Mesendoderm (in vitro differentiated cells): ENCODE measurements at places on chromosomes 7 and 10.

- no peaks in the 10 kb centered on the region for H3K27me3 ChIP-seq
- no peaks in the 10 kb centered on the region for H3K36me3 ChIP-seq
- H3K27ac ChIP-seq: no peak overlapping the region
Observed at GRCh38 chr10:128026615-128027300, 99.5 kb downstream of the MKI67 start.

DNA sequence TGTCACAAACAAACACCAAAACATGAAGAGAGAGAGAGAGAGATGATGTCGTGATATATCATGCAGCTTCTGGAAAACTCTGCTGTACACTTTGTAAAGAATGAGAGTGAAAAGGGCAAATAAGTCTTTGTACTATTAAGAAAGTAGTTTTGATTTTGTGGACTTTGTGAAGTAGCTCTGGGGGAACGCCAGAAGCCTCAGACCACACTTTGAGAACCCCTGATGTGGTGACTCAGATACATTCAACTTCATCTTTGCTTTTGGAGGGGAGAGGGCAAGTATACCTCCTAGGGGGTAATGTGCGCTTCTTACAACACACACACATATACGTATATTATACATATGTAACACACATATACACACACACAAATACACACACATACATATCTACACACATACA lies 84.3 kb downstream of the GALNT17 start:
- no peaks in the 10 kb centered on the region for H3K27me3 ChIP-seq
- no peak for DNase-seq
- H3K36me3 ChIP-seq: peaks cover 2% of the 10 kb centered on the region
- H3K27ac ChIP-seq: no peak overlapping the region
- no peaks in the 10 kb centered on the region for H3K4me1 ChIP-seq
- H3K4me3 ChIP-seq: no peak overlapping the region

GRCh38 chr10:101965075-101965765 lies 90.8 kb downstream of the ARMH3 start:
- H3K27ac ChIP-seq: no peak overlapping the region
- H3K36me3 ChIP-seq: no peaks in the 10 kb centered on the region
- no peak for DNase-seq
- H3K4me3 ChIP-seq: no peak overlapping the region
- H3K27me3 ChIP-seq: no peaks in the 10 kb centered on the region

GRCh38 chr7:72709909-72710308 lies 118.1 kb downstream of the TYW1B start:
- no peaks in the 10 kb centered on the region for H3K4me1 ChIP-seq
- DNase-seq: no peak
- H3K27ac ChIP-seq: no peak overlapping the region
- no peak overlapping the region for H3K4me3 ChIP-seq

DNA sequence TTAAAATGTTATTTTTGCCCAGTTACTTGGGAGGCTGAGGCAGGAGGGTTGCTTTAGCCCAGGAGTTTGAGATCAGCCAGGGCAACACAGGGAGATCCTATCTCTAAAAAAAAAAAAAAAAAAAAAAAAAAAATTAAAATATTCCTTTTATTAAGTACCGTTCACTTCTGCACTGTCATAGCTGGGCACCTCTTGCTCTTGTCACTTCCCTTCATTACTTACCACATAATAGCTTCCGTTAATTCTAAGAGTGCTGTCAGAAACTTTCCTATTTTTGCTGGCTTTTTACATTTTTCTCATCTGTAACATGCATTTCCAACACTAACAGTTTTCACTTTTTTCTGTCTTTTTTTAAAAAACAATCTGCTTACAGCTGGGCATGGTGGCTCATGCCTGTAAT lies 132.9 kb downstream of the PIP4K2A start:
- no peak overlapping the region for H3K4me3 ChIP-seq
- no peaks in the 10 kb centered on the region for H3K4me1 ChIP-seq
- no peaks in the 10 kb centered on the region for H3K27me3 ChIP-seq
- DNase-seq: no peak
- no peak overlapping the region for H3K27ac ChIP-seq

DNA sequence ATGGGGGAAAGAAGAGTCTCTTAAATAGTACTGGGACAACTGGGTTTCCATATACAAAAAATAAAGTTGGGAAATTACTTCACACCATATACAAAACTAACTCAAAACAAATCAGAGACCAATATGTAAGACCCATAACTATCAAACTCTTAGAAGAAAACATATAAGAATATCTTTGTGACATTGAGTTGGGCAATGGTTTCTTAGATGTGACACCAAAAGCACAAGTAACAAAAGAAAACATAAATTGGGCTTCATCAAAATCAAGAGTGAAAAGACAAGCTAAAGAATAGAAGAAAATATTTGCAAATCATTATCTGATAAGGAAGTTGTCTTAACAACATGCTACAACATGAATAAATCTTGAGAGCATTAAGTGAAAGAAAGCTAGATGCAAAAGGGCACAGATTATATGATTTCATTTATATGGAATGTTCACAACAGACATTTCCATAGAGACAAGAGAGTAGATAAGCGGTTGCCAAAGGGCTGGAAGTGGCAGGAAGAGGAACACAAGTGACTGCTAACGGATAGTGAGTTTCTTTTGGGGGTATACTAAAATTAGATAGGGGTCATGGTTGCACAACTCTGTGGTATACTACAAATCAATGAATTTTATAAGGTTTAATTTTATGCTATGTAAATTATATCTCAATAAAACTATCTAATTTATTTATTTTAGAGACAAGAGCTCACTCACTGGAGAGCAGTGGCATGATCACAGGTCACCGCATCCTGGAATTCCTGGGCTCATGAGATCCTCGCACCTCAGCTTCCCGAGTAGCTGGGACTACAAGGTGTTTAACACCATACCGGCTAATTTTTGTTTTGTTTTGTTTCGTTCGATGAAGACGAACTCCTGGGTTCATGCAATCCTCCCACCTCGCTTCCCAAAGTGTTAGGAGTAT lies 35.4 kb downstream of the JMJD1C start:
- H3K27ac ChIP-seq: peak overlapping the region; percentile 38
- no peaks in the 10 kb centered on the region for H3K27me3 ChIP-seq
- peak; percentile 94 for DNase-seq
- no peaks in the 10 kb centered on the region for H3K36me3 ChIP-seq
- no peak overlapping the region for H3K4me3 ChIP-seq

DNA sequence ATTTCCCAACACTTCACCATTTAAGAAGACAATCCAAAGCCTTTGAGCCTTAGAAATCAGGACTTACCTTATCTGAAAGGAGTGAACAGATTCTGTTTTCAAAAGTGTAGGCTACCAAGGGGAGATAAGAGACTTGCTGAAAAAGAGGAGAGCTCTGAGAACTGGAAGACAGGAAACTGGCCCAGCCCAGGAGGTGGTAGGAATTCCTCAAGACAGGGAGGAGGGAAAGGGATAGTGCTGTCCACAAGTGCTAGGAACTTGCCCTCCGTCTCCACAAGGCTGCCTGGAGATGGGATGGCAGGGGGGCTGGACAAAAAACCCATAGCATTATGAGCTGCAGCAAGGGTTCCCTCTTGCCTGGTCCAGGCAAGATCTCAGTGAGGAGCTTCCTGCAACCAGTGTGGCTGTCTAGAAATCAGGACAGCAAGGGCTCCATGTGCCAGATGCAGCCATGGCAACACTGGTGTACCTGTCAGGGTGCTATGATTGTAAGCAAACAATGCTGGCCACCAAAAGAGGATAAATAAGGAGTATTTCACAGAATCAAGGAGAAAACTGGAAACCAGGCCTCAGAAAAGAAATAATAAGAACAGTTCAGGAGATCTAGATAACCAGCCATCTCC lies 22.7 kb upstream of the FRMD4A start:
- no peak overlapping the region for H3K27ac ChIP-seq
- H3K4me3 ChIP-seq: no peak overlapping the region
- H3K4me1 ChIP-seq: peaks cover 2% of the 10 kb centered on the region
- no peaks in the 10 kb centered on the region for H3K36me3 ChIP-seq
- H3K27me3 ChIP-seq: no peaks in the 10 kb centered on the region

- no peaks in the 10 kb centered on the region for H3K36me3 ChIP-seq
- H3K27me3 ChIP-seq: no peaks in the 10 kb centered on the region
- no peak for DNase-seq
- H3K27ac ChIP-seq: no peak overlapping the region
- H3K4me1 ChIP-seq: no peaks in the 10 kb centered on the region
Observed at GRCh38 chr7:18330548-18330947, 165.0 kb upstream of the HDAC9 start.

DNA sequence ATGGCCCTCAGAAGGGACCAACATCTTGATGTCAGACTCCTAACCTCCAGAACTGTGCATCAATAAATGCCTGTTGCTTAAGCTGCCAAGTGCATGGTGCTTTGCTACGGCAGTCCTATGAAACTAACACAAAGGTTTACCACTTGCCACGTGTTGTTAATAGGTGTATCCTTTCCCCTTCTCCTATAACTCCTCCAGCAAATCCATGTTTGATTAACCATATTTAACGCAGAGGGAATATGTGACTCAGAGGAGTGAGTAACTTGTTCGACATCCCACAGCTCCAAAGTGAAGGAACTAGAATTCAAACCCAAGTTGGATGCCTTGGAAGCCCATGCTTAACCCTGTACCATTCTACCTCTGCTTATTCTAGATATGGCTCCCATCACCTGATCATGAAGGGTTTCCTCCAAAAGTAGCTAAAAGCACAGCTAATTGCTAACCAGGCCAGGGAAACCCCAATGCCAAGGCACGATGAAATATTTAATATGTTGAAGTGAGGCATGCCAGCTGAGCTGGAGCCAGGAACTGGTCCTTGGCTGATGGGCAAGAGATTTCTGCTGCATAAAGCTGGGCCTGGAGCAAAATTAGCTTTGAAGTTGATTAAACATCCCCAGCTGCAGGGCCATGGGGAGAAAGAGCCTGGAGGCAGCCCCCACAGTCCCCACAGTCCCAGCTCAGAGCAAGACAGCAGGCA lies 131.9 kb downstream of the C10orf90 start:
- no peak for DNase-seq
- H3K36me3 ChIP-seq: no peaks in the 10 kb centered on the region
- no peak overlapping the region for H3K27ac ChIP-seq
- H3K4me3 ChIP-seq: no peak overlapping the region

GRCh38 chr7:45430397-45430796 lies 143.8 kb upstream of the ADCY1 start:
- no peak overlapping the region for H3K27ac ChIP-seq
- DNase-seq: no peak
- no peak overlapping the region for H3K4me3 ChIP-seq
- no peaks in the 10 kb centered on the region for H3K4me1 ChIP-seq
